ENCODE measurements at places on chromosomes 5 and 9.

- DNase-seq = no peak
These were observed 21.8 kb upstream of the DENND4C start for GRCh38 chr9:19208653-19209052.

DNA sequence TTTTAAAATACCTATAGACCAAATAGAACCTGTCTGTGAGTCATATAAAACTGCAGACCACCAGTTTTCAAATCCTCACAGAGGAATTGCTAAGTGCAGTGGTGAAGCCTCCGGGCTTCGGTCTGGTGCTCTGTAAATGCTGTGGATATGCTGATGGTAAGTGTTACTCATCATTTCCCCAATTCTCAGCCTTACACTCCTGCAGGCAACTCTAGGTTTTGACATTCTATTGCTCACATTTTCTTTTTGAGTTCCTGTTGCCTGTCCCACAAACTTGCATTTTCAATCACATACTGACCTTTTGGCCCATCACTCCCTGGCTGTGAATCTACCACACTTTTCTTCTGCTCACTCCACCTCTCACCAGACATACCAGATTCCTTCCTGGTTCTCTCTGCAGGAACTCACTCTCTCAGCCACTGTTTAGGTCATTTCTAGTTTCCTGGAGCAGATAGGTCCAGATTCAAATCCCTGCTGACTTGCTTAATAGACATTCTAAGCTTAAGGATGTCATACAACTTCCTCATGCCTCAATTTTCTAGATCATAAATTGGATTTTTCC lies 192.9 kb downstream of the RAB3C start:
- no peak for DNase-seq

- DNase-seq = no peak
These were observed 36.9 kb upstream of the GPR21 start for GRCh38 chr9:122996586-122996985.

DNA sequence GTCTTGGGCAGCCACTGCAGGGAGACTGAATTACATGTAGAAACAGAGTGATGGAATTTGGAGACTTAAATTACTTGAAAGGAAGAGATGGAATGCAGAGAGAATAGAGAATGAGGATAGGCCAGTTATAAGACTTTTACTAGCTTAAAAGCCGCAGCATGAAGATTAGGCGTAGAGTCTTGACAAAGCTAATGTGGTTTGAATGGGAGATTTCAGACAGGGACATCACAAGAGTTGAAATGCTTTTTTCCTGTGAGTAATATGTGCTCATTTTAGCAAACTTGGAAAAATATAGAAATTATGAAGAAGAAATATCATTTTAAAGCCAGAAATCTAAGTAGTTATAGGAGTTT lies 7.5 kb downstream of the CENPP start:
- DNase-seq = no peak

DNA sequence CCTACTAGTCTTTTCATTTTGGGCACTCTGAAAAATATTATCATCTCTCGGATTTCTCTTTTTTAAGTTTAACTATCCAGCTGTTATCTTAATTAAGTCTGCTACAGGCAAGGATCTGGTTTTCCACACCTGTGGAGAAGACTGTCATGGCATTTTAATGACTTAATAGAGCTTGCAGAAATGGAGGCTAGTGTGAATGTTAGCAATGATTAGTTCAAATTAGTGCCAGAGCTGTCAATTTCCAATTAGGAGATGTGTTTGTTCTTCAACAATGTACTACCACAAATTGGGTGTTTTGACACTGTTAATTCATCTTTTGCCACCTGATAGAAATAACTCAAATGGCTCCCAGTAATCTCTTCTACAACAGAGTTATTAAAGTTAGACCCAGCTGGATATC lies 2023.0 kb upstream of the CDH9 start:
- DNase-seq = no peak

Data from activated gamma-delta T cell treated with anti-CD3 and anti-CD28 coated beads, Interleukin-2, amount 50 U/mL, for 16 hours (primary cell).